GM03348 (cell line): ENCODE measurements at places on chromosomes 13 and 19.
A peak's percentile ranks its signal among the peaks of the same experiment; 100 is the strongest.

DNA sequence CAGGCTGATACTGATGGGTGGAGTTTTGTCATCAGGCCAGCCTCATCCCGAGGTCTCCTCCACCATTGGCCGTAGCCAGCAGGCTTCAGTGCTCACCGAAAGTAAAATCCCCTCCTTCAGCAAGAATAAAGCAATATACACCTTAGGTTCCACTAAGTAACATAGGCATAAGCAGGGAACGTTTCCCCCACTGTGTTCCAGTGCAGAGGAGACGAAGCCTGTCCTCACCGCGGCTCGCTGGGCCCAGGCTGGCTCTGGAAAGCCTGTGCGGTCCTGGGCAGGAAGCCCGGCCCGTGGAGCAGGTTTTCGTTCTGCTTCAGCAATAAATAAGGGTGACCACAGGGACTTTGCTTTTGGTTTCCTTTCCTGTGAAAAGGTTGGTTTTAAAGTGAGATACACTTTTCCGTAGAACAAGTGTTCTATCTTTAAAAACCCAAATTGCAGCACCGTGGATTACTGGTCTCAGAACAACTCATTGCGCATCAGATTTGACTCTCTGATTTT, 16.3 kb upstream of the TEX29 start:
- no peak for DNase-seq

DNA sequence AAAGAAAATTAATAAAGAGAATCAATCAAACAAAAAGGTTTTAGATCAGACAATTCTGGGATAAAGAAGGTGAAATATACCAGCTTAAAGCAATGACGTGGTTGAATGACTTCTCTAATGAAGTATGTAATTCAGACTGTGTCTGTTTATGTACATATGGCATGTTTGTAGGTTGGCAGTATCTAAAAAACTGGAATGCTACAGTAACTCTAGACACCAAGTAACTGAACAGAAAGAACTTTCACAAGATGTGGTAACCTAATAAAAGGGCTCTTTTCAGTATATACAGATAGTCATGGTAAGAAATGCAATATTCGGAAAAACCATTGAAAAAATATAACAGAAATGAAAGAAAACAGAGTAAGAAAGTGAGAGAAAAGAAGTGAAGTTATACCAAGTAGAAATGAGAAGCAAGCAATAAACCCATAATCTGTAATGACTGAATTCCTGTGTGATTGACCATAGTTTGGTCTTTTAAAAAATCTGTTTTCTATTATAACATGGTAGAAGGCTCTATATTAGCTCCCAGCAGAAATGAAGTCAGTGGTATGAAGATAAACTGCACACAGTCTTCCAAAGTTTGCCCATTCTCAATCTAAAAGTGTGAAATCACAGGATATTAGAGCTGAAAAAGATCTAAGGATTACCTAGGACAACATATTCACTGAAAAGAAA, 31.4 kb downstream of the ELF1 start:
- DNase-seq: peak; percentile 13

- DNase-seq: peak; percentile 66
Measured at GRCh38 chr13:51148952-51149573, 38.0 kb upstream of the C13orf42 start.

DNA sequence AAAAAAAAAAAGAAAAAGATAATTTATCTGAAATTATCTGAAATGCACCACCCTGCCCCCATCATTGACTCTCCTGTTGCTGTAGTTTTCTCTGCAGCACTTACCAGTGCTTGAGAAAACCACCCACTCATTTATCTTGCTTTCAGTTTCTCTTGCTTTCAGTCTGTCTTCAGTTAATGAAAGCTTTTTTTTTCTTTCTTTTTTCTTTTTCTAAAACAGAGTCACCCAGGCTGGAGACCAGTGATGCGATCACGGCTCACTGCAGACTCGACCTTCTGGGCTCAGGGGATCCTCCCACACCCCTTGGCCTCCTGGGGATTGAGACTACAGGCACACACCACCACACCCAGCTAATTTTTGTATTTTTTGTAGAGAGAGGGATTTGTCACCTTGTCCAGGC, 4.3 kb upstream of the ACP5 start:
- DNase-seq: peak; percentile 37

GRCh38 chr13:112575675-112576074, 12.3 kb downstream of the TUBGCP3 start:
- peak; percentile 77 for DNase-seq

DNA sequence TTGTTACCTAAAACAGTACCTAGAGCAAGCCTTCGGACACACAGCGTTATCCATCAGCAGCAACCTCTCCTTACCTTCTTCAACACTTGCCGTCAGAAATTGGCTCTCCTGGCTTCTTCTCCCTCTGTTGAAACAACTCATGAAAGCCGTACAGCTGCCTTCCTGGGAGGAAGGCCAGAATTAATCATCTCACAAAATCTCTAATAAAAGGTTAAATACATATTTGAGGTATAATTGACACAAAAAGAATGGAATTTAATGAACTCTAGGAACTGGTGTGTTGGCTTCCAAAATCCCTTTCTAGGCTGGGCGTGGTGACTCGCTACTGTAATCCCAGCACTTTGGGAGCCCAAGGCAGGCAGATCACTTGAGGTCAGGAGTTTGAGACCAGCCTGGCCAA, 37.3 kb upstream of the GTF2F2 start:
- DNase-seq: peak; percentile 76

GRCh38 chr19:15112385-15112784, 5.2 kb downstream of the SYDE1 start:
- no peak for DNase-seq

GRCh38 chr19:30376272-30376671, 4.1 kb downstream of the ZNF536 start:
- no peak for DNase-seq

GRCh38 chr13:23988546-23989122, 91.3 kb upstream of the C1QTNF9B start:
- DNase-seq: no peak

DNA sequence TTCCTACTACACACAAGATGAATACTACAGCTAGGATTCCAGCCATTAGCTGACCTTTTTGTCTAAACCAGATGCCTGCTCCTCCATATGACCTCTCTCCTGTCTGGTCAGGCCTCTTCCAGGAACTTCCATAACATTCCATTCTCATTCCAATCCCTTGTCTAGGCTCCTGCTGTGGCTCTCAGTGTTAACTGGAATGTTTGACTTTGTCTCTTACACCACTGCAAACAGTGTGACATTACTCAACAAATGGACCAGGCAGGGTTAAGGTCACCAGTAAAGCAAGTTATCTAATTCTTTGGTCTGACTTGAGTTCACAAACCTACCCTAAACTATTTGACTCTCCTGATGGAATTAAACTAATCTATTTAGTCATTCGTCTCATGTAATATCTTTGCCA, 2.1 kb upstream of the GPC6 start:
- DNase-seq: peak; percentile 56

DNA sequence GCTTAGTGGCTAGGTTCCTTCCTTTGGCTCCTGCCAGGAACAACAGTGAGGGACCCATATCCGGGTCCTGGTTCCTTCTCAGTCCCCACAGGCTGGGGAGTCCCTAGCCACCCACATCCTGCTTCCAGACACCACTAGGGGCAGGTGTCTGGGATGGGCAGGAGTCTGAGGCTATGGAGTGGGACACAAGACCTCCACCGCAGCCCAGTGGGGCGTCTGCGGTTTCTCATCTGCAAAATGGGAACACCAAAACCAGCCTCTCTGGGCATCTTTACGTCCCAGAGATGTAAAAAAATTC, 879 bp upstream of the FCGBP start:
- DNase-seq: no peak

DNA sequence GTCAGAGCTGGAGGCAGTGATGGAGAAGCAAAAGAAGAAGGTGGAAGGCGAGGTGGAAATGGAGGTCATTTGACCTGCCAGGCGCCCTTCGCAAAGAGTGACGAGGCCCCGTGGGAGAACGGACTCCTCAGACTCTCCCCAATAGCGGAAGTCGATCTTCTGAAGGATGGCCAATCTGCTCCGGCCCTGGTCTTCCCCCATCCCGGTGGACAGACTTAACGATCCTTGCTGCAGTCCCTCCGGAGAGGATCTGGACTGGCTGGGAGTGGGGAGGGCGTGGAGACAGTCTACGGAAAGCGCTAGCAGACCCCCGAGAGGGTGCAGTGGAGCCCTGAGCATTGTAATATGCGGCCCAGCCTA, 11.9 kb downstream of the EPS8L1 start:
- DNase-seq: peak; percentile 48

DNA sequence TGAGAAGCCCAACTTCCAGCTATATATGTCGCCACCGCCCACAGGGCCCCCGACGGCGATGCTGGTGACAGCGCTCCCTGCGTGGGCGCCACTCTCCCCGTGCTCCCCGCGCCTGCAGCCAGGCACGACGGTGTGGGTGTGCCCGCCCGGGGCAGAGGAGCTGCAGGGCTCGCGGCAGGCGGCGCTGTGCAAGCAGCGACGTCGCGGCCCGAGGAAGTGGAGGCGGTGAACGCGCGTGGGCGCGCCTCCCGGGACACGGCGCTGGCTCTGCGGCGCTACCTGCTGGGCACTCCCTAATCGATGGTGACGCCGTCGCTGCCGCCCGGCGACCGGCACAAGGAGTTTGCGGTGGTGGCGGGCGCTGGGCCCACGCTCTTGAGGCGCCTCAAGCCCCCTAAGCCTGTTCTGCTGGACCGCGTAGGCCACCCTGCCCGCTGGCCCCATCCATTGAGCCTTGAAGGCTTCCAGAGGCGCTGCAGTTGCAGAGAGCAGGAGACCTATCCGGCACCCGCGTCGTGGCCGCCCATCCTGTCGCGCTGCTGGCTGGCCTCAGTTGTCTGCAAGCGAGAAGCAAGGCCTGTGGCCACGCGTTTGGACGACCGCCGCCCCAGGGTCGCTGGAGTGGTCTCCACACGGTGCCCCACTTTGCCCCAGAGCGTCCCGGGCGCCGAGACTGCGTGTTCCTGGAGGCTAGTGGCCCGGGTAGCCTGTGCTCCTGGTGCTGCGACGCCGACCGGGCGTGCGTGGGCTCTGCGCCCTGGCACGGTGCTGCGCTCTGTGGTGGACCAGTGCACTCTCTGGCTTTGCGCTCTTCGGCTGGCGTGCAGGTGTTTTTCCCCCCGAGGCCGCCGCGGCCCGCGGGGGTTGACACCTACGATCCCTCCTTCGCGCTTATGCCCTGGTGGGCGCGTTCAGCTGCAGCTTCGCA, 23.1 kb downstream of the LRFN3 start:
- peak; percentile 64 for DNase-seq

GRCh38 chr19:24046550-24046949, 40.4 kb upstream of the ZNF254 start:
- no peak for DNase-seq

DNA sequence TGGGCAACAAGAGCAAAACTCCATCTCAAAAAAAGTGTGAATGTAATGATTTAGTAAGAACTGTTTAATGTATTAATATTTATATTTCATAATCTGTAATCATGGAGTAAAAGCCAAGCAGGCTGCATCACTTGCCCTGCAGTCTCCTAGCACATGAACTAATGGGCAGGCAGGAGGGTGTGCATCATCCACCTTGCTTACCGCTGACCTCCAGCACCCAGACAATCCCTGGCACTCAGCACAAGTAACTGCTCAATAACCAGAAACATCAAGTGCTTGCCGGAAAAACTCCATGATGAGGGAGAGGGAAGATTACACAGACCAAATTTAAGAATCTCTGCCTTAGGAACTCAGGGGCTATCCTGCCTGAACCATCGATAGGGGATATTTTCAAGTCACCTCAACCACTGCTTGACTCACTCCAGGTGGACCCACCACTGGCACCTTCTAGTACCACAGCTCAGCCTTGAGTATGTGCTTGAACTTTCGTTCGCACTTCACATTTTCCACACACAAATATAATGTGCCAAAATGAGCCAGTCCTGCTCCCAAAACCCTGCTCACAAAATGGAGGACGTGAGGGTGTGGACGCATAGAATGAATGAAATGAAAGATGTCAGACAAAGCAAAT, 18.6 kb downstream of the BRD4 start:
- no peak for DNase-seq

DNA sequence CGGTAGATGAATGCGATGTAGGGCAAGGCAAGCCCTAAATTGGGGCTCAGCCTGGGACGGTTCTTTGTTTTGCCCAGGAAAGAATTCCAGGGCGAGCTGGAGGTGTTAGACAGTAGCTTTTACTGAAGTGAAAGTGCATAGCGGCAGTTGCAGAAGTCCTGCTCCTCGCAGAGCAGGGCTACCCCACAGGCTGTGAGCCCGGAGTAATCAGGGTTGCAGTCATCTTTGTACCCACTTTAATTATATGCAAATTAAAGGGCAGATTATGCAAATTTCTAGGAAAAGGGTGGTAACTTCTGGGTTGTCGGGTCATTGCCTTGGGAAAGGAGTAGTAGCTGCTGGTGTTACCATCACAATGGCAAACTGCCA, 30.5 kb downstream of the VAV1 start:
- no peak for DNase-seq

DNA sequence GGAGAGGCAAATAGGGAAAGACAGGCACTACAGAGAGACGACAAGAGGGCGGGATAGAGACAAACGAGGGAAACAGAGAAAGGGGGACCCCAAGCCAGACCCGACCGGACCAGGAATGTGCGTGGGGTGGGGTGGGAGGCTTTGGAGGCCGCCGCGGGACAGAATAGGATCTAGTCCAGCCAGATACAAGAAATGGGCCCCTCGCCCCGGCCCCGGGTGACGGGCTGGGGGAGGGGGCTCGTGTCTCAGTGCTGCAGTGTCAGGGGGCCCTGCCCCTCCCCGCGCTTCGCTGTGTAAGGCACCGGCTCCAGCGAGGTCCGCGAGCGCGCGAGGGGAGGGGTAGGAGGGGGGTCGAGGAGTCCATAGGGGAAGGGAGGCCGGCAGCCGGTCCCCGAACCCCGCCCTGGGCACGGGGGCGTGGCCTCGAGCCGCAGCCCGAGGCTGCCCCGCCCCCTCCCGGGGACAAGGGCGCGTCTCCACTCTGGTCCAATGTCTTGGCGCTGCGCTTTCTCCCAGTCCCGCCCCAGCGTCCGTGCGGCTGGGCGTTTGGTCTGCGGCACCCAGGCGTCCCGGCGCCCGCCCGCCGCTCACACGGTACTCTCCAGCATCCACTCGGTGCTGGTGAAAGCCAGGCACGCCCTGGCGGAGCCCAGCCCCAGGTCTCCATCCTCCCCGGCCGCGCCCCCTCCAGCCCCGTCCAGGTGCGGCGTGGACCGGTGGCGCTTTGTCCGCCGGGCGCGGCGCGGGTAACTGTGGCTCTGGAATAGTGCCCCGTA, 11.0 kb downstream of the IFNL1 start:
- peak; percentile 42 for DNase-seq

DNA sequence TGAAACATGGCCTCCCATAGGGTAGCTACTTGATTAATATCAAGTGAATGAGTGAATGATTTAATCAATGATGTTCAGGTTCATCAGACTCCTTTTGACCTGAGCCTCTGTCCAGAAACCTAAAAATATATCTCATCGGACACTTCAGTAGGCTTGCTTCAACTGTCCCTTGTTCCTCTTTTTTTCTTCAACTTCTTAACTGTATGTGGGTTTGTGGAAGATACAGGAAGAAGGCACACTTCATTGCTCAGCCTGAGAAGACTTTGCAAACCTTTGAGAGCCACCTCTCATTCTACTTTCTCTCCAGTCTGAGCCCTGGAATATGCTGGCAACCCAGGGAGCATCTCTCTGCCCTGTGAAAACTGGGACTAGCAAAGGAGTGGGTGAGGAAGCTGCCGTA, 557.0 kb downstream of the FGF9 start:
- no peak for DNase-seq
